ENCODE measurements at places on chromosomes 2 and 18.

- DNase-seq, result no peak
These were observed 132.4 kb upstream of the RAB6C start for GRCh38 chr2:129847043-129847442.

DNA sequence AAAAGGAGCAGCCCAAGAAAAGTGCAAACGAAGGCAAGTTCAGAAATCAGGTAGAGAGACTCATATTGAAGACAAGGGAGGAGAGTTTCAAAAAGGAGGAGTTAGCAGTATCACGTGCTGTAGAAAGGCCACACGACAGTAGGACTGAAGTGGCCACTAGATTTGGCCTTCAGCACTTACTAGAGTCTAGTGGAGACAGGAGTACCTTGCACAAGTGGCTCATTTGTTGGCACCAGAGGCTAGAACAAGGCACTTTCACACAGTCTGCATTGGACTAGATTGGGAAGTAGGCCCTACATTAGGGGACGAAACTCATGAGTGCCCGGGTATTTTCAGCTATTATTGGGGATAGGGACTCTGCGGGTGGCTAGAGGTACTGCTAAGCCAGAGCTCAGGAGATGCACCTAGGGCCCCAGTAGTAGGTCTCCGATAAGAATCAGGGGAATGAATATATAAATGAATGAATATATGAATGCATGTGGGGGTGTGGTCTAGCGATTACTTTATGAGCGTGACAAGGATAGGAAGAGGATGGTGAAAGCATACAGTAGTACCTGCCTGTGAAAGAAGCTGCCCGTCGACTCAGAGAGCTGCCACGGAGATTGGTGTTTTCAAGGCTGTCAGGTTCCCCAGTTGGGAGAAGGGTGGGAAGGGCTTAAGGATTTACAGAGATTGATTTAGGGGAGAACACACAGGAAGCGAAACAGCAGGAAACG is 1.4 kb upstream of the NCOA1 start:
- no peak for DNase-seq

GRCh38 chr2:29841386-29842004 is 79.9 kb downstream of the ALK start:
- DNase-seq, result peak; percentile 8

GRCh38 chr2:239523147-239523953 is 122.5 kb upstream of the HDAC4 start:
- no peak for DNase-seq

GRCh38 chr2:207260947-207261346 is 95.2 kb upstream of the KLF7 start:
- DNase-seq, result no peak

GRCh38 chr2:189698020-189698887 is 23.8 kb downstream of the ANKAR start:
- DNase-seq, result no peak

GRCh38 chr2:152600697-152601096 is 116.6 kb downstream of the PRPF40A start:
- DNase-seq, result no peak

DNA sequence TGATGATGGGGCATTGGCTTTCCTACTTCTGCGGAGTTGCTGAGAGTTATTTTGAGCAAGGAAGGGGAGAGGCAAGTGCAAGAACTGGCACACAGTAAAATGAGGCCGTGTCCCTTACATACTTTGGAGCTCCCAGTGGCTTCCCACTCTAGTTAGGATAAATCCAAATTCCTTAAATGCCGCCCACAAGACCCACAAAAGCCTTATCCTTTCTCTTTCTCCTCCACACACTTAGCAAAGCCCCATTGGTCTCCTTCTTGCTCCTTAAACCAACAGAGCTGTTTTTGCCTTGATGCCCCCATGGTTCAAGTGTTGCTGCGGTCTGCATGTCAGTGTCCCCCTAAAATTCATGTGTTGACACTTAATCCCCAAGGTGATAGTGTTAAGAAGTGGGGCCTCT is 24.3 kb downstream of the TMEM247 start:
- DNase-seq, result no peak

DNA sequence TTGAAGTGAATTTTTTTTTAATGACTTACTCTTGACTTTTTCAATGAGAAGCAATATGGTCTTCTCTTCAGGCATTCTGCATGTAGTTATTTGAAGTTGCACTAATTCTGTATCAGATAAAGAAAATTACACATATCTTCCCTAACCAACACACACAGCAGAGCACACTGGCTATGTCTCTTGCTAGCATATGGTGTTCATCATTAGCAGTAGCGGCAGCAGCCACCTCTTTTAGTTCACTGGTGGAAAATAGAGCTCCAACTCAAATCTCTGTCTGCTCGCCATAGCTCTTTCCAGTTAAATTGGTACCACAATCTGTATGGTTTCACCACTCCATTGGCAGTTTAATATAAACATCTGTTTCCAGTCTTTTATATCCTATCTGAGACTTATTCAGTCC is 278.1 kb upstream of the ZEB2 start:
- DNase-seq, result no peak

Data from NCI-H1930 (cell line).